Urinary bladder (tissue), 4 donors: ENCODE measurements at places on chromosomes 1 and 21.

DNA sequence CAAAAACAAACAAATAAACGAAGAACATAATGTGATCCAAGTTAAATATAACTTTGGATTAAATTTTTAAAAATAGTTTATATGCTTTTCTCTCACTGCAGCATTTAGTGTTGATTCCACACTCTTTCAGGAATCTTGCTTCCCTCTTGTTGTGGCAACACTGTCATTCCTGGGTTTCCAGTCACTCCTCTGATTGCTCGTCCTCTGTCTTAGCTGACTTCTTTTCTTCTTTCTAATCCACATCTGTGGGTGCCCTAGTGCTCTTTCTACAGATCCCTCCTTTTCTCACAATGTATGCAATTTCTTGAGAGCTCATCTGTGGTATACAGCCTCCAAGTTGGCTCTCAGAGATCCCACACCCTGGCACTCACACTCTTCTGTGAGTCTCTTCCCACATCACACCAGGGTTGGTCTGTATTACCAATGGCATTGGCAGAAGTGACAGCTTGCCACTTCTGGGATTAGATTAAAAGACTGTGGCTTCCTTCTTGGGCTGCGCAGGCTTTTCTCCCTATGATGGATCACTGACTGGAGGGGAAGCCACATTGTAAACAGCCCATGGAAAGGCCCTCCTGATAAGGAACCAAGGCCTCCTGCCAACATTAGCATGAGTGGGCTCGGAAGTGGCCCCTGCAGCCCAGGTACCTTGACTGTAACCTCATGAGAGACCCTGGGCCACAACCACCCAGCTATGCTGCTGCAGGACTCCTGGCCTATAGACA lies 11.5 kb upstream of the MYOC start:
- DNase-seq: no peak

- DNase-seq: no peak
Observed at GRCh38 chr1:97010566-97011264, 289.1 kb downstream of the PTBP2 start.

DNA sequence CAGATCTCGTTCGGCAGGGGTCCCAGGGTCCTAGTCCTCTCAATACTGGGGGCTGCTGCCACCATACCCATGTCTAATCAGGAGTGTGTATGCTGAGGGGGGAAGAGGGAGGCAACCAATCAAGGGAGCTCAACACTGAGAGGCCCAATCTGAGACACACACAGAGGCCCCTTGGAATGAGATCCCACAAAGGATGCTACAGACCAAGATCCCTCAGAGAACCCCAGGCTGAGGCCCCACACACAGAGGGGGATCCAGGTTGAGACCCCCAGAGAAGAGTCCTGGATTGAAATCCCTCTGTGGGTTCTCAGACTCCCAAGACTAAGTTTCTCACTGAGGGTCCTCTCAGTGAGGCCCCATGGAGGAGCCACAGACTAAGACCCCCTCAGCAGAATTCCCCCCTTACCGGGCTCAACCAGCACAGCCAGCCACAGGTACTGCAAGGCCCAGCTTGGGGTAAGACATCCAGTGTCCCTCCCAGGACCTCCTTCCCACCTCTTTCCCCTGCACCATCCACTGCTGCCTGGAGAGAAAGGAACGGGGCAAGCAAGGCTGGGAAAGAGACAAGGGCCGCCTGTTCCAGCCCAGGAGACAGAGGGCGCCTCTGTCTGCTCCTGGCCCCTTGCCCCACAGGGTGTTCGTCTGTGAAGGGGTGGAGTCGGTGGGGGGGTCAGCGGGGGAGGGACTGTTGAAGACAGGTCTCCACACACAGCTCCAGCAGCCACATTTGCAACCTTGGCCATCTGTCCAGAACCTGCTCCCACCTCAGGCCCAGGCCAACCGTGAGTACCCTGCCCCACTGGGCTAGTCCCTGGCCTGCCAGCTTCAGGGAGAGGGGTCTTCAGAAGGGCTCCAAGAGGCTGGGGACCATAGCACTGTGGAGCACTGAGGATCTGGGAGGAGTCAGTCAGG lies at the start of gene S100A1:
Gene S100A1 (plus strand): TSS at position 720 of the 912 bp plus-strand sequence. CDS start 2,088 bp downstream, outside the sequence.
- no peak for DNase-seq

- DNase-seq: no peak
Observed at GRCh38 chr1:87706203-87706602, 377.5 kb downstream of the LMO4 start.

- no peak for DNase-seq
Observed at GRCh38 chr21:45954261-45954660, 27.3 kb upstream of the COL6A1 start.

DNA sequence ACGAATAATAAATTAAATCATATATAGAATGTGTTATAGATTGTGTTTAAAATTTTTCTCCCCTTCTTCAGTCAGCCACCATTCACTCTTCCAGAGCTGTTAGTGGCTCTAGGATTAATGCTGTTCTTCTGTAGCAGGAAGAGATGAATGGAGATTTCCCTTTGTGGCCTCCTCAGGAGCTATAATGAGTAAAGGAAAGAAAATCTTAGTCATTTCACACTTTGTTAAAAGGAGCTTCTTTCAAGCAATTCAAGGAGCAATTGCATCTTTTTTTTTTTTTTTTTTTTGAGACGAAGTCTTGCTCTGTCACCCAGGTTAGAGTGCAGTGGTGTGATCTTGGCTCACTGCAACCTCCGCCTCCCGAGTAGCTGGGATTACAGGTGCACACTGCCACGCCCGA lies 23.7 kb upstream of the TMCO2 start:
- DNase-seq: no peak

DNA sequence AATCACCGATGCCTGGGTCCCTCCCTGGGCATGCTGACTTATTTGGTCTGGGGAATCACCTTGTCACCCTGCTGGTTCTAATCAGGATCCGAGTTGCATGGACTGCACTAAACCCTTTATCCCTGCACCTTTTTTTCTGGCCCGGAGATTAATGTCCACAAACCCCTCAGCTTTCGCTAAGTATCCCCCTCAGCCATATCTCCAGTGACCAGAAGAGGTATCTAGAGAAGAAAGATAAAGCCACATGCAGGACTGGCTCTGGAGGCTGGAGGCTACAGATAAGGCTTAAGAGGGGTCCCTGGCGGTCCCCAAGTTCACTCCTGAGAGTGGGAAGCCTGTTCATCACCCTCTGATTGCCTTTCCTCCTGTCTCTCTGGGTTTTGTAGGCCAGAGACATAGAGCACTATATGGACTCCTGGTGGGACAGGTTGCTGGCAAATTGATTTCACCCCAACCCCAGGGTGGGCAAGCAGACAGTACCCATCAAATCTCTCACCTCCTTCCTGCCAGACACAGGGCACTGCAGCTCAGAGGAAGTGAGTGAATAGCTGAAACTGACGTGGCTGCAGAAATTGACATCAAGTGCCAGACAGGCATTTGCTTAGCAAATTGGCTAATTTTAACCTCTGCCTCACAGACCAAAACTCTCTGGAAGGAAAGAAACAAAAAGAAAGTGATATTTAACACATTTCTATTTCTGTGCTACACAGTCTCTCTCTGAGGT lies 38.8 kb downstream of the HMGB4 start:
- no peak for DNase-seq

DNA sequence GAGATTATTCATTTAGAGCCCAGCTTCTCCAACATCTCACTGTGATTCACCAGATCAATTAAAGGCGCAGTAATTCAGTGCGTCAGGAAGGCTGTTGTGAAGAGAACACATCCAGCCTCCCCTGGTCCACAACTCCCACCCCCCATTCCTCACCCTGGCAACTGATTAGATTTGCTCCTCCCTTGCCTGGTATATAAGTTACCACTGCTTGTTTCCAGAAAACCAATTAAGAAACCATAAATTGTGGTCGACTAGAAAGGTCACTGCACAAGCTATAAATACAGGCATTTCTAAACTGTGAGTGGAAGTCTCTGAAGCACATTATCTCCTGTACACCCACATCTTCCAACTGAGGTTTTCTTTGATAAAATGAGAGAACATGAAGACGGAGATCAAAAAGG lies 41.9 kb downstream of the FAM163A start:
- no peak for DNase-seq

DNA sequence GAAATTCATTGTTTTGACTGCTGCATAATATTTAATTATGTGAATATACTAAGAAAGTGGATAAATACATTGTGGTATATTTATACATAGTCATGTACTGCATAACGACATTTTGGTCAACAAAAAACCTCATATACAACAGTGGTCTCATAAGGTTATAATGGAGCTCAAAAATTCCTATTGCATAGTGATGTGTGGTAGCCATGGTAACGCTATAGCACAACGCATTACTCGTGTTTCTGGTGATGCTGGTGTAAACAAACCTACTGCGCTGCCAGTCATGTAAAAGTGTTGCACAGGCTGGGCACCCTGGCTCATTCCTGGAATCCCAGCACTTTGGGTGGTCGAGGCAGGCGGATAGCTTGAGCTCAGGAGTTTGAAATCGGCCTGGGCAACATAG lies 52.6 kb upstream of the NHLH2 start:
- no peak for DNase-seq

DNA sequence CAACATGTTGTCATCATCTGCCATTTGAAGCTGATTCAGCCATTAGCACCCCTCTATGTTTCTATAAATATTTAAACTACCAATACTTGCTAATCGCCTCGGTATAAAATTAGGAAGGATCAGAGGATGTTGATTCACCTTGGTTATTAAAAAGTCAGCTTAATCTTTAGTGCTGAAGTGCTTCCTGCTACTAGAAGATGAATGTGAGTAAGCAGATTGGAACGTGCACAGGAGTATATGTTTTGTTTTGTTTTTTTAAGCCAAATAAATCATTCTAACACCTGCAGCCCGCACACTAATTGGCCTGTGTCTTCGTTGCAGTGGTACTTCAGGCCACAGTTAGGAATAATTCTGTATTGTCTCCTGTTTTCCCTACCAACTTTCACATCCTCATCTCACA lies 485.7 kb downstream of the AJAP1 start:
- DNase-seq: no peak

DNA sequence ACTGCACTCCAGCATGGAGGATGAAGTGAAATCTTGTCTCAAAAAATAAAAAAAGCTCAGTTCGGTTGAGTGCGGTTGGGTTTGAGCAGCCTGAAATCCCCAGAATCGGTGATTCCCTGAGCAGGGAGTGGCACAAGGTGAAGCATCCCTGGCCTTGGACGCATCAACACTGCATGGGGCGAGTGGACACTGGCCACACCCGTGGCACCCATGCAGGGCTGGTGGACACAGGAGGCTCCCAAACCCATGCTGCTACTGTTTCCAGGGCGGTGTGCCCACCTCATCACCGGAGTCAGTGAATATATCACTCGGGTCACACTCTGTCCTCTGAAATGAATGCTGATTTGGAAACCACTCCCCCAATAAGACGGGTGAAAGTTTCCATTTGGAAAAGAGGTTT lies 53.4 kb upstream of the ACTRT2 start:
- DNase-seq: no peak

DNA sequence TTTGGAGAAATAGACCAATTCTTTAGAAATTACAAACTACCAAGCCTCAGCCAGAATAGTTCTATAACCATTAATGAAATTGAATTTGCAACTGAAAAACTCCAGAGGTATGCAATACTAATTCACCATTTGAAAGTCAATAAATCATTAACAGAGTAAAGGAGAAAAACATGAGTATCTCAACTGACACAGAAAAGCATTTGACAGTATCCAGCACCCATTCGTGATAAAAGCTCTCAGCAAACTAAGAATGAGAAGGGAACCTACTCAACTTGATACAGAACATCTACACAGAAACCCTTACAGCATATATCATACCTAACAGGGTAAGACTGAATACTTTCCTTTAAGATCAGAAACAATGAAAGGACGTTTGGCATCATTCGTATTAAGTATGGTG lies 54.3 kb downstream of the ST6GALNAC5 start:
- DNase-seq: no peak

DNA sequence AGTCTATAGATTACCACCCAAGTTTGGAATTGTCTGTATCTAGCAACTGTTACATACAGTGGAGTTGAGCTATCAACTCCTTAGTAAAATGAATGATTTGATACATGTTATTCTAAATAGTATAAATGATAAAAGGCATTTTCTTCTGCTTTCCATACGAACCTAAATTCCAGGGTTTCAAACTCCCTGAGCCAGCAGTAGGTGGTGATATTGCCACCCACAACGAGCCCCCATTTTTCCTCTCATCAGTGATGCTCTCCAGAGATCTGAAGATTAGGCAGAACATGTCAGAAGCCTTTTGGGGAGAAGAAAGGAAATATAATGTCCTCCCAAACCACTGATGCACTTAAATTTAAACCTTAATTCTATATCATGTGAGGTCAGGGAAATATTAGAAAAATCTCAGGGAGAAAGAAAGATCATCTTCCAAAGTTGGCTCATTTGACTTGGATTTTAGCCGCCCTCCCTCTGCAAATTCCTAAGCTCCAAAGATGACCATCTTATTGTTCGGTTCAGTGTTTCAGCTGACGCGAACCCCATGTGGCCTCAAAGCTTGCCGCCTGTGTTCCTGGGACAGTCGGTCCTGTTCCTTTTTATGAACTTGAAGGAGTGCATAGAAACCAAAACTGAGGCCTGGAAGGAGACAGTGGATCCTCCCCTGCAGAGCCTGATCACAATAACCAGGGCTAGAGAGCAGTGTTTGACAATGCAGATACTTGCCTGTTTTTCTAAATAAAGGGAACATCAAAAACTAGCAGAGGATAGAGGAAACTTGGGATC lies 2.3 kb downstream of the EVA1C start:
- DNase-seq: no peak

DNA sequence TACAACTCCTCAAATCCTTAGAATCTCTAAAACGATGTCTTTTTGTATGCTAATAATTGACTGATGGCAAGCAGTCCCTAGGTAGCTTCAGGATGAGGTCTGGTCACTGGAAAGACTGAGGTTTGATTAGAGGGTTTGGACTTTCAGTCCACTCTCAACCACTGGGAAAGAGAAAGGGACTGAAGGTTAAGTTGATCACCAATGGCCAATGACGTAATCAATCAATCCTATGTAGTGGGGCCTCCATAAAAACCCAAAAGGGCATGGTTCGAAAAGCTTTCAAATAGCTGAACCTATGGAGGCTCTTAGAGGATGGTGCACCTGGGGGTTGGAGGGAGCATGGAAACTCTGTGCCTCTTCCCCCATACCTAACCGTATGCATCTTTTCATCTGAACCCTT lies 39.6 kb upstream of the DNASE2B start:
- no peak for DNase-seq

DNA sequence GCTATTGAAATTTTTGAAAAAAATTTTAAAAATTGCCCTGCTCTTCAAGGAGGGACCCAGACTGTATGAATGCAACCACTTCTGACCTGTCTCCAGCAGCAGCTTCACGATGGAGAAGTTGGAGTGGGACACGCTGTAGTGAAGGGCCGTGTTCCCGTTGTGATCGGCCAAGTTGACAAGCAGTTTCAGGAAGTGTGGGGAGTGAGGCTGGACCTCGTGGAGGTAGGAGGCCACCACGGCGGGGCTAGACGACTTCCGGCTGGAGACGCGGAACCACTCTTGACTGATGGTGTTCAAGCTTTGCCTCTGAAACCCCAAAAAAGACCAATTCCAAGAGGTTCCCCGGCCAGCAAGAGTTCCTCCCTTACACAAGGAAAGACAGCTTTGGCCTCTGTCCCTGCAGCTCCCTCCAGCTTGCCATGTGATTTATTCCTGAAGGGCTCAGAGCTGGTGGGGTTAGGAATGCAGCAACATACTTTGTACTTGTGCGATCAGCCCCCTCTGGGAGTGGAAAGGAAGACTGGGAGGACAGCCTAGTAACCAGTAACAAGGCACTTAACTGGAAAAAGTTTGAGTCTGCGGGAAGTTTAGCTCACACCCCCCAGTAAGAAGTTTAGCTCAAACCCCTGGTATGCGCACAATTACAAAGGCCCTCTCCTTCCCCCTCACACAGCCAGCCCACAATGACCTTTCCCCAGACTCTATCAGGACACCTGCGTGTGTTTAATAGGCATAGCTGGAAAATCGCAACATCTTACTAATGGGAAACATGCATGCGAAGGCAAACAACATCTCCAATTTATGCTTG lies 56.0 kb downstream of the KANK4 start:
- no peak for DNase-seq
